Fibroblast of upper back skin (primary cell): ENCODE measurements at places on chromosomes 2 and 18.

GRCh38 chr2:22282220-22282619, 1102.8 kb upstream of the KLHL29 start:
- DNase-seq = peak; percentile 22

- no peak for DNase-seq
These were observed 190.6 kb downstream of the TPGS2 start for GRCh38 chr18:36638224-36638623.

- DNase-seq = no peak
These were observed 45.0 kb downstream of the MAP2 start for GRCh38 chr2:209468846-209469245.

DNA sequence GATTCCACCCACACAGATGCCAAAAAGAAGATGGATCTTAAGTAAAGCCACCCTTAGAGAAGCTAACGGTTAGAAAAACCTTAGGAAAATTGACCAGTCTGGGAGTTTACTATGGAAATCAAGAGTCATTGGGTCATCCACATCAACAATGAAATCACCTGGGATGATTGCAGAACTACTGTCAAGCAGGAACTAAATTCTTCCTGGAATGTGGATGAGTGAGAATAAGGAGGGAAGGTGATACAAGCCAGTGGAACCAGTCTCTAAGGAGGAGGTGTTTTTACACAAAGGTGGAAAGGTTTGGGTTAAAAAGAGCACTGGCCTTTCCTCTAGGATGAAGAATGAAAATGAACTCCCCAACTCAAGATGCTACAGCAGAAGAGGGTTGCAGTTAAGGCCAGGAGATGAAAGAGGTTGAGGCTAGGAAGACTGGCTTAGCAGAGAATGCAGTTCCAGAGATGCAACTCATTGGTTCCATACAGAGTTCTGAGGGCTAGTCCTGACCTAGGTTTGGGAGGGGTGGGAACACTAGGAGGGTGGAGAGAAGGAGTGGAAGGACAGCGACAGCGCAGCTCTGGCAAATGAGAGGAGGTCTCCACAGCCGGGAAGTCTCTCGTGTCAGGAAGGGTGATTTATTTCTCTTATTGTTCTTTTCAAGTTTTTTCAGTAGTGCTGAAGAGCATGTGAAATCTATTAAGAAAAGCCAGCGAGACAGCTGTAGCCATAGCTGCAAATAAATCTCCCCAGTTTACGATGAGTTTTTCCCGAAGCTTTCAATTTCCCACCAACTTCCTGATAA, 27.7 kb upstream of the KDM3A start:
- no peak for DNase-seq

- peak; percentile 17 for DNase-seq
These were observed 91.7 kb downstream of the KLF7 start for GRCh38 chr2:207073801-207074678.

GRCh38 chr18:27665264-27665799, 480.2 kb upstream of the CHST9 start:
- no peak for DNase-seq

GRCh38 chr18:13605901-13606300, 120.5 kb downstream of the FAM210A start:
- no peak for DNase-seq

DNA sequence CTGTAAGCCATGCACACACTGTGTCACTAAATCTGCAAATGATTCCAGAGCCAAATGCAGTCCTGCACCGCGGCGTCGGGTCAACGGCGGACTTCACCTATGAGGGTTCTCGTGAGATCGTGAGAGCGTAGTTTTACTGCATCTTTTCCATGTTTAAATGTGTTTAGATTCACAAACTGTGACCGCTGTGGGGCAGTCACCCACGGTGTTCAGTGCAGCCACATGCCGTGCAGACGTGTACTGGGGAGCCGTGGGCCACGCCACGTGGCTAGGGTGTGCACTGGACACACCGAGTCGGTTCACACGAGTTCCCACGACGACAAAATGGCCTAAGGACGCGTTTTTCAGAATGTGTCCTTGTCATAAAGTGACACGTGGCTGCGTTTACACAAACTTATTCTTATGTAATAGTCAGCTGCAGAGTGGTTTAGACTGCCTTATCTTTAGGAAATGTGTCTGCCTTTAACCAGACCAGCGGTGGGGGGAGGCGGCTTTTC, 34.1 kb downstream of the NFATC1 start:
- DNase-seq = no peak

DNA sequence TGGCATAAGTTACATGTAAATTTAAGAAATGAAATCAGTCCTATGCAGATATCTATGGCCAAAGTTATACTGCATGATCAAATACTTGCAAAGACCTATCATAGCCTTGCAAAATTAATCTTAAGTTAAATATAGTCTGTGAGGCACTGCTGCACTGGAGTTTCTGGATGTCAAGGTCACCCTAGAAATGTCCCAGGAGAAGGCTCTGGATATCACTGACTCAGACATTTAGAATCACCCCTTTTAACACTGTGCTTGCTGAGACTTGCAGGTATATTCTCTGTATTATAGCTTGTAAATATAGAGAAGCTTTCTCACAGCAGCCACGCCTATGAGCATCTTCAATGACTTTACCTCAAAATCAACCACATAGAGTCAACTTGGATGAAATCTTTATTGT, 51.5 kb downstream of the ETAA1 start:
- no peak for DNase-seq
